ENCODE measurements at places on chromosomes 5 and 9.

- no peak for DNase-seq
These were observed 31.2 kb downstream of the NLN start for GRCh38 chr5:65753189-65753588.

GRCh38 chr5:159913048-159913447, 3.2 kb upstream of the ADRA1B start:
- DNase-seq, result no peak

DNA sequence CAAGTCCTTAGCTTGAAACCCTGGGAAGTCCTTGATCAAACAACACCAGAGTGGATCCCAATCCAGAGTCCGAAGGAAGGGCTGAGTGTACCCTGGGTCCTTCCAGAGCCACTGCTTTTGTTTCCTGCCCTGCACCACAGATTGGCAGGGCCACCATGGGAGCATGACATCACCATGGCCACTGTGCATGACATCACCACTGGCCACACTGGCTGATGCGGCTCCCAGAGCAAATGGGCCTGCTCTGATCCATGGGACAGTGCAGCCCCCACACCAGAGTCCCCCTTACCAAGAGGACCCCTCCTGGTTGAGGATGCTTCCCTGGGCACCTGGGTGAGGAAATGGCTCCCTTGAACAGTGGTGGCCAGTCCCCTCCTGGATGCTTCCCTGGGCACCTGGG, 9.9 kb downstream of the SLC6A3 start:
- no peak for DNase-seq

DNA sequence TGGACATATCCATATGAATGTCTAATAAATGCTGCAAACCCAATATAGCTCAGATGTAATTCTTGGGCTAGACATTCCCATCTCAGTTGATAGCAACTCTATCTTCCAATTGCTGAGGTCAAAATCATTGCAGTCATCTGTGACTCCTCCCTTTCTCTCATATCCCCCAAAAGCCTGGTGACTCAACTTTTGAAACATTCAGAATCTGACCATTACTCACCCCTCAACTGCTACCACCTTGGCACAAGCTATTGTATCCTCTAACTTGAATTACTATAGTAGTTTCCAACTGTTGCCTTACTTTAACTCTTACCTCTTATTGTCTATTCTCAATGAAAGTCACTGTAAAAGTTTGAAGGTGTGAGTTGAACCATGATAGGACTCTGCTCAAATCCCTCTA, 600.1 kb upstream of the RGMB start:
- no peak for DNase-seq

DNA sequence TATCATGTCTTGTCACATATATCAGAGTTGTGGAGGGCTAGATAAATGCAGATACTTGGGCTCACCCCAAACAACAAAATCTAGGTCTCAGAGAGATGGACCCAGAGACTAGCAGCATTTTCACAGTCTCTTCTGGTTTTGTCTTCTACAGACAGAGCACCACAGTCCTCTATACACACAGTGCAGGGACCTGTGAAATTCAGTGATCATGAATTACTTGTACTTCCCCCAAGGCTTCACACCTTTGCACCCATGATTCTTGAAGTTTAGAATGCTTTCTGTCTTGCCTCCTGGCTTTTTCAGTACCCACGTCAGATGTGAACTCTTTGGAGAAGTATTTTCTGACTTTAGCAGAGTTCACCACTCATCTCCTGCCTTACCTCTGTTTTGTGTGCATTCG, 371.5 kb upstream of the PRR16 start:
- DNase-seq, result no peak

DNA sequence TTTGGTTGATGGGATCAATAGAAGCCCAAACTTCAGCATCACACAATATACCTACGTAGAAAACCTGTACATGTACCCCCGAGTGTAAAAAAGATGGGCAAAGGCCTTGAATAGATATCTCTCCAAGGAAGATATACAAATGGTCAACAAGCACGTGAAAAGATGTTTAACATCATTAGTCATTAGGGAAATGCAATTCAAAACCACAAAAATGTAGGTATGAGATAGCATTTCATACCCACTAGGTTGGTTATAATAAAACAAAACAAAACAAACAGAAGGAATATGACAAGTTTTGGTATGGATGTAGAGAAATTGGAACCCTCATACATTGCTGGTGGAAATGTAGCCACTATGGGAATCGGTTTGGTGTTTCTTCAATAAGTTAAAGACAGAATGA, 33.1 kb upstream of the PPARGC1B start:
- no peak for DNase-seq

DNA sequence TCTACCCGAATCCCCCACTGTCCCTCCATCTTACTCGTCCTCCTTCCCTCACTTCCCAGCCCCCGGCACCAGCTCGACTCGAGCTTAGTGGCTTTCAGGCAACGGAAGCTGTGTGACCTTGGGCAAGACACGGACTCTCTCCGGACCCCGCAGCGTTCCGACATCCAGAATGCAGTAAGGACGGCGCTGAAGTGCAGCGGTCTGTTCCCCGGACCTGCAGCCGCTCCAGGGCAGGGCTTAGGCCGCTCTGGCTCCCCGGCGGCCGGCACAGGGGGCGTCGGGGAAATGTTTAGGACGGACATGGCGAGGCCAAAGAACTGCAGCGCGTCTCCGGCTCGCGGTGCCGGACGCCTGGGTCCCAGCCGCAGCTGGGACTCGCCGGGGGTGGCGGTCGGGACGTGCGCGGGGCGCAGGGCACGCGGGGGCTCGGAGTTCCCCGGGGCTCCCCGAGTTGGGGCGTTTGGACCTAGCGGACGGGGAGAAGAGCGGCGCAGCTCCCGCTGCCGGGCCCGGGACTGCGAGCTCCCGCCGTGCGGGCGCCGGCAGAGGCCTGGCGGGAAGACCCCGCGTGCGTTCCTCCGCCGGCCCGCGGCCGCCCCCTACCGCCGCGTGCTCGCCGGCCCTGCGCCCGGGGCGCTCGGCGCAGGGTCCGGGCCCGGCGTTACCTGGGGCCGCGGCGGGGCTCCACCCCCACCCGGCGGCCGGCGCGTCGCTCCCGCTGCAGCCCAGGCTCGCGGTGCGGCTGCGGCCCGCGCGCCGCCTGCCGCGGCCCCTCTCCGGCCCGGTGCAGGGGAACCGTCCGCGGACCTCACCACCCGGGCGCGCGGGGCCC, 5.6 kb upstream of the RNF44 start:
- DNase-seq, result no peak

- DNase-seq, result no peak
These were observed 145.5 kb upstream of the SLC24A2 start for GRCh38 chr9:19934301-19934871.

GRCh38 chr5:14467886-14468285, 113.7 kb upstream of the OTULINL start:
- no peak for DNase-seq

DNA sequence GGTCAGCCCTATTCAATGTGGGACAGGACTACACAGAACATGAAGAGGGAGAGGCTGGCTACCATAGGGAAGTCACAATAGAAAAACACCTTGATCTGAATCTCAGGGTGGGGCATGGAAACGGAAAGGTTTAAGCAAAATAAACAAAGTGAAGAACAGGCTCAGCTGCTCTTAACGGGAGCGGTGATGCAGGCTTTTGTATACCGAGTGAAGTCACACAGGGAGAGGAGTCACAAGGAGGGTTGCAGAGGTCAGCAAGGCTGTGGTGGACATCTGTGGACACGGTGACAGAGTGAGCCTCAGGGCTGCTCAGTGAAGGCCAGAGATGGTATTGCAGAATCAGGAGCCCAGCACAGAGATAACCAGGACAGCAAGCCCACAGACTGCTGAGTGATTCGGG, 30.6 kb upstream of the SEMA4D start:
- no peak for DNase-seq

DNA sequence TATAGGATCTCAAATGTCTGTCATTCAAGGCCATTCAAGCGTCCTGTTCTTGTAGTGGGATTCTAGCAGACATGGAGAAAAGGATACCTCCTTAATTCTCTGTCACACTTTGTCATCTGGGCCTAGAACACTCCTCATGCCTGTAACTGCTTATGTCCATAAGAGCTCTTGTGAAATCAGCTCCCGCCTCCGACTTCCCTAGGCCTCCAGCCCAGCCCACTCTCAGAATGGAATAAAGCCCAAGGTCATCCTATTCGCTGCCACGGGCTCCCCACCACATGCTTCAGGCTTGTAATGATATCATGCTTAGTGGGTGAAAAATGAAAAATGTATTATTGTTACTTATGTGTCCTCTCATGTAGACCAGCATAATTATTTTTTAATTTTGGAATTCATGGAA, 632.5 kb downstream of the ISL1 start:
- no peak for DNase-seq

All from gastrocnemius medialis (tissue), 4 donors.